ENCODE measurements at places on chromosomes 6 and 20.

GRCh38 chr6:129709196-129709768 is 695 bp downstream of the ARHGAP18 start:
- DNase-seq = no peak

GRCh38 chr6:54060286-54060685 is 51.0 kb upstream of the MLIP start:
- no peak for DNase-seq

GRCh38 chr20:8078528-8078914 is 53.5 kb upstream of the PLCB1 start:
- DNase-seq = no peak

- no peak for DNase-seq
Measured at GRCh38 chr20:57124800-57125517, 141.5 kb downstream of the BMP7 start.

DNA sequence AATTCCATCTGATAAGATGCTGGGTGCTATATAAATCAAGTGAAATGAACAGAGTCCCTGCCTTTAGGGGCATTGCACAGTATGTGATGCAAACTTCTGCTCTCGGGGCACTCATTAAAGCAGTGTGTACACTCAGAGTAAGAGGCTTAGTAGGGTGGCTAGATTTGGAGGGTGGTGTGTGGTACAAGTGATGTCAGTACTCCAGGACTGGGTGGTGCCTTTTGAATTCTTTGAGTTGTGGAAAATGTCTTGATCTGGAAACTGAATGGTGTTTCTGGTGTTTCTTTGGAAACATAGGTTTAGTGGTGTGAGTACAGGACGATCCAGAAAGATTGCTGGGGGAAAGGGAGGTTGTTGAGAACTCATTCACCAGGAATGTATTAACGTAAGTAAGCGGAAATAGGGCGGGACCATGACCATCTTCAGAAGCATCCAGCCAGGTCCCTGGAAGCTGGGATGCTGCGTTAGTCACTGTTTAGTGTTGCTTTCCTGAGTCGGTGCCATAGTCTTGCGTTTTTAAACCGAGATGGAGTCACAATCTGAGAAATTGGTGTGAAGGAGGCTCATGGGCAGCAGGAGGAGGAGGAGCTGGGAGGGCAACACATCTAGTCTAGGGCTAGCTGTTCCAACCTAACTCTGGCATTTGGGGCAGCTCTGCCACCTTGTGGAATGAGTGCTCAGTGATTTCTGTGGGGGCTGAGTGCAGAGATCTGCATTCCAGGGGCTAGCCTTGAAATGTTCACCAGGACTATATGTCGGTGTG is 70.3 kb downstream of the SCAND1 start:
- peak; percentile 36 for DNase-seq

- DNase-seq = no peak
Measured at GRCh38 chr6:111267764-111268333, 180.5 kb downstream of the SLC16A10 start.

GRCh38 chr6:62612471-62612870 is 326.4 kb upstream of the KHDRBS2 start:
- DNase-seq = no peak

GRCh38 chr6:167056370-167056769 is 57.2 kb downstream of the CEP43 start:
- DNase-seq = no peak

DNA sequence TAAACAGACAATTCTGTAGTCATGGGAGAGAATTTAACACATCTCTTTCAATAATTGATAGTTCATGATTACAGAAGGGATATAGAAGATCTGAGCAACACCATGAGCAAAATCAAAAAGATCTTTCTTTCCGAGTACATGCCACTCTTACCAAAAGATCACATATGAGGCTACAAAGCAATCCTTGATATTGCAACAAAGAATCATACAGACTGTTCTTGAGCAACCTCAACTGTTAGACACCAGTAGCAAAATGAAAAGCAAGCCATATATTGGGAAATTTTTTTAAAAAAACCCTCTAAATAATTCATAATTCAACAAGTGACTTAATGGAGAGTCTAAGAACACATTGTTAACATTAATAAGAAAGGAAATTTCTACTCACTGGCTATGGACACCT is 3.6 kb upstream of the CD83 start:
- DNase-seq = no peak

DNA sequence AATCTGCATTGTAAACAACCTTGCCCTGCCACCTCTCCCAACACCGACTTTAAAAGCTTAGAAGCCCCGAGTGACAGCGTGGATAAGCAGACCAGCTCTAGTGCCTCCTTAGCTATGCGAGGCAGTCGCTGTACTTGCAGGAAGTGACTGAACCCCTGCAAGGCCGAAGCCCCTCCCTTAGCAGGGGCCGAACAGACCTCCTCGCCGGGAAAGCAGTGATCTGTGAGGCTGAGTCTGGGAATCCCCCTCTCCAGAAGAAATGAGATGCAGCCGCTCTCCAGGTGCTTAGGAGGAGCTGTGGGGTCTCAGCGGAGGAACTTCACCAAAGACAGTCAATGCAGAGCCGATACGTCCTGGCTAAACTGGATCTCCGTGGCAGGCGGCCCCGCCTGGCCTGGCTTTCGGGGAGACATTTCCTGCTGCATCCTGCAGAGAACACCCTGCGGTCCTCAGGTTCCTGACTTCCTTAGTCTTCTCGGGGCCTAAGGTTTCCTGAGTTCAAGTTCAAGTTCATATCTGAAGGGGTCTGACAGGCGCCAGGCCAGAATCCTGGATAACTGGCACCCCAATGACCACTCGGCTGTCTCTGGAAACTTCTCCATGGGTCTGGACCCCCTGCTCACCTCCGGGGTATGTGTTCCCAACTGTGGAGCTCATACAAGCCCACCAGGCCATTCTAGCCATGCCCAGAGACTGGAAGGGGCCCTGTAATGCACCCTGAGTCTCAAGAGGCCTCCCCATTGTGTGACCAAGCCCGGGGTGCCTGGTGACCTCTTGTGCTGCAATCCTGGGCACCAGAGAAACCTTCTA is 20.4 kb upstream of the FRMD1 start:
- DNase-seq = no peak

GRCh38 chr6:8174571-8174970 is 72.2 kb upstream of the EEF1E1 start:
- DNase-seq = no peak

DNA sequence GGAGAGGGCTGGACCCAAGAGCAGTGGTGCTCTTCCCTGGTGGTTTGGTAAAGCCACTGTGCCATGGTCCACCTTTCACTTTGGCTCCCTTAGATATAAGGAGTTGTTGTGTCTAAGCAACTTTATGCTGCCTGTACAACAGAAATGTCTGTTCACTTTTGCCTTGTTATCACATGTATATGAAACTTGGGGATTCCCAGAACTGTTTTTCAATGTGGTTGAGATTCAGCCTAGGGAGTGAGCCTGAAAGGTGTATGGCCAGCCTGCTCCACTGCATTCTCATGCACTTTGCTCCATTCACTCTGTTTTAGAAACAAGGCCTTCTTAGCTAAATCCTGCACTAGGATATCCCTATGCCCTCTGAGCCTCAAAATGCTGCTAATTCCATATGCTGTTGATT is 234.5 kb upstream of the THEMIS start:
- DNase-seq = no peak

DNA sequence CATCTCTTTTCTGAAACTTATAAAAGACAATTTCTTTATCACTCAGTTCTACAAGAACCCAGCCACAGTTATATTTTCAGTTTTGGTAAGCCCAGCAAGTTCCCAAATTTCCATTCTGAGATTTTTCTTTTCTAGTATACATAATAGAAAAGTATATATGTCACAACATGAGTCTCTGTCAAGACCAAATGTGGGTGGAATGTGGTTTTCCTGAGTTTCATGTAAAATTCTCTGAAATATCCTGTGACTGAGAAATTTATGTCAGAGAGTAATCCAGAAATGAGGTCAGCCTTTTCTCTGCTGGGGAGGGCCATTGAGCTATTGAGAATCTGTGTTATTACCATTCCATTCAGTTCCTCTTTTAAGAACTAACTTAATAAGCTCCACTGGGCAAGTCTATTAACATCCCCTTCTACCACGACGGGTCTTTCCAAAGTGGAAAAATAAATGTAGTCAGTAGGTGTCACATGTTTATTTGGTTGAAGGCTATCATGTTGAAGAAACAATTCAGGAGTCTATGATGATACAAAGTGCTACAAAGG is 100.7 kb upstream of the HMGN3 start:
- no peak for DNase-seq
